ENCODE measurements at places on chromosomes 12 and 14. TPM values are rescaled to one million over a fixed set of nuclear protein-coding genes. Genes with fewer than 3 reads are reported as not detected.

DNA sequence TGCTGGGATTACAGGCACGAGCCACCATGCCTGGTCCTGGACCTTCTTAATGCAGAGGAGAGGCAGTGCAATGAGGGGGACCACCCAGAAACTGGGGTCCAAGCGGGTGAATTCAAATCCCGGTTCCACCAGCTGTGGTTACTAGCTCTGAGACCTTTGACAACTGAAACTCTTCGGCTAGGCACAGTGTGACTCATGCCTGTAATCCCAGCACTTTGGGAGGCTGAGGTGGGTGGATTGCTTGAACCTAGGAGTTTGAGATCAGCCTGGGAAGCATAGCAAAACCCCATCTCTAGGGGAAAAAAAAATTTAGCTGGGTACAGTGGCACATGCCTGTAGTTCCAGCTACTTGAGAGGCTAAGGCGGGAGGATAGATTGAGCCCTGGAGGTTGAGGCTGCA is 5.0 kb upstream of the CD4 start:
- no peak for DNase-seq
- H3K4me1 ChIP-seq = no peaks in the 10 kb centered on the region
- no peaks in the 10 kb centered on the region for H3K36me3 ChIP-seq

DNA sequence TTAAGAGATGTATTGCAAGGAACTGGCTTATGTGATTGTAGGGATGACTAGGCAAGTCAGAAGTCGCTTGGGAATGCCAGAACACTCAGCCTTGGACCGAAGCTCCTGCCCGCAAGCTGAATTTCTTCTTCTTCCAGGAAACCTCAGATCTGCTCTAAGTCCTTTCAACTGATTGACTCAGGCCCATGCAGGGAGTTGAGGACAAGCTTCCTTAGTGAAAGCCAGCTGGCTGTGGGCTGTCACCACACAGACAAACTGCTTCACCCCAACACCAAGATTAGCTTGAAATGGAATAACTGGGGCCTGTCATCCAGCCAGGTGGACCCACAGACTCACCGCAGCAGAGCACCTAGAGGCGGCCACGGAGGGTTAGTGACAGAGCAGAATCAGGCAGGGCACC is 24.7 kb downstream of the BDKRB2 start:
- H3K36me3 ChIP-seq = no peaks in the 10 kb centered on the region
- no peak for DNase-seq
- no peak overlapping the region for H3K27ac ChIP-seq
- H3K4me3 ChIP-seq = no peak overlapping the region
- H3K27me3 ChIP-seq = no peaks in the 10 kb centered on the region

COA8 gene
- total RNA-seq = 45.8 TPM

DNA sequence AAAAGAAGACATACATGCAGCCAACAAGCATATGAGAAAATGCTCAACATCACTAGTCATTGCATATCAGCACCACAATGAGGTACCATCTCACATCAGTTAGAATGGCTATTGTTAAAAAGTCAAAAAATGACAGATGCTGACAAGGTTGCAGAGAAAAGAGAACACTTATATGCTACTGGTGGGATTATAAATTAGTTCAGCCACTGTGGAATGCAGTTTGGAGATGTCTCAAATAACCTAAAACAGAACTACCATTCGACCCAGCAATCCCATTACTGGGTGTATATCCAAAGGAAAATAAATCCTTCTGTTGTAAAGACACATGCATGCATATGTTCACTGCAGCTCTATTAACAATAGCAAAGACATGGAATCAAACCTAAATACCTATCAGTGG is 238.4 kb downstream of the KCNC2 start:
- no peaks in the 10 kb centered on the region for H3K4me1 ChIP-seq
- H3K27me3 ChIP-seq = no peaks in the 10 kb centered on the region
- H3K36me3 ChIP-seq = no peaks in the 10 kb centered on the region
- no peak overlapping the region for H3K4me3 ChIP-seq

DNA sequence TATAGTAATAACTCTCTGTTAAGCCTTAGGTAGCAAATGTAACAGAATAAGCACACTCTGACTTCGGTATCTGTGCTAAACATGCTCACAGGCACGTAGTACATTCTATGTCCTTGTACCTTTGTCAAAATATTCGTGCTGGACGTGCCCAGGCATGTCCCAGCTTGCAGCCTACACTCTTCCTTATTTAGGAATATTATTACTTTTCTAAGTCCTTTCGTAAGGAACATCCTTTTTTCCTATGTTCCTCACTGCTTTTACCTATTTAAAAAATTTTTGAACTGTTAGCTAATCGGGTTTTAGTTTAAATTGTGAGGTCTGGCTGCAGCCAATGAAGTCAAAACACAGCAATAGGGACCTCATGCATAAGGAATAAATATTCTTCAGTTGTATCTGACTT is 24.1 kb upstream of the UBC start:
- peaks cover 33% of the 10 kb centered on the region for H3K4me1 ChIP-seq
- H3K27me3 ChIP-seq = no peaks in the 10 kb centered on the region
- peak overlapping the region; percentile 97 for H3K27ac ChIP-seq

All from GM23248 (cell line).